Left lobe of liver (tissue), 2 donors: ENCODE measurements at places on chromosomes 6 and 20. TPM values are rescaled to one million over a fixed set of nuclear protein-coding genes. Genes with fewer than 3 reads are reported as not detected.

MKKS gene
- total RNA-seq = 12.1 TPM

RIMS1 gene
- total RNA-seq = not detected

CGA gene
- 0.25 TPM for total RNA-seq

GSTA3 gene
- not detected for total RNA-seq

RSPH4A gene
- not detected for total RNA-seq

MATN4 gene
- total RNA-seq = not detected

ACTR5 gene
- 6.6 TPM for total RNA-seq

OR2H1 gene
- not detected for total RNA-seq

SEMG1 gene
- total RNA-seq = not detected

- DNase-seq = peak; percentile 62
Observed at GRCh38 chr6:52598123-52598823, 21.4 kb upstream of the TRAM2 start.

GRCh38 chr6:145544041-145544440, 191.3 kb downstream of the EPM2A start:
- no peak for DNase-seq

DNA sequence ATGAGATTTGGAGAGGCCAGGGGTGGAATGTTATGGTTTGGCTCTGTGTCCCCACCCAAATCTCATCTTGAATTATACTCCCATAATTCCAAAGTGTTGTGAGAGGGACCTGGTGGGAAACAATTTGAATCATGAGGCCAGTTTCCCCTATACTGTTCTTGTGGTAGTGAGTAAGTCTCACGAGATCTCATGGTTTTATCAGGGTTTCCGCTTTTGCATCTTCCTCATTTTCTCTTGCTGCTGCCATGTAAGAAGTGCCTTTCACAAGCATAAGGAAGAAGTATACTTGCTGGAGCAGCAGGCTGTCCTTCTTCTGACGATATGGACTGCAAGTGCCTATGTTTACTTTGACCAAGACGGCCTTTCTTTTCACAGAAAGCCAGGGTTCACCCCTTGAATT, 270.5 kb downstream of the ESR1 start:
- no peak for DNase-seq

- no peak for DNase-seq
Observed at GRCh38 chr20:23652371-23652770, 14.6 kb upstream of the CST3 start.

DNA sequence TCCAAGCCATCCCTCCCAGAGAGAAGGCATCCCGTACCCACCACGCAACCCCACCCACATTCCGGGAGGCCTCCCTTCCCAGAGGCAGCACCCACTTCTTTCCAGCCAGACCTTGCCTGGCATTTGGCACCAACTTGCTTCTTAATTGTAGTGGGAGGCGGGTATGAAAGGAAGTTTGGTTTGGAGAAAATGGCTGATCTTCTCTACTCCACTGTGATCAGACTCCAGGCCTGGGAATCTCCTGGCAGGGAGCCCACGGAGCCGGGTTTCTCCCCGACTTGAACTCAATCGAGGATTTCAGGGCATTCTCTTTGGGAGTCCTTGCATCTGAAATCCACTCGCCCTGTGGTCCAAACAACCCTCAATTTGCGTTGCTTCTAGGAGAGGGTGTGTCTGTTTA, 107.1 kb downstream of the ZDHHC14 start:
- no peak for DNase-seq

DNA sequence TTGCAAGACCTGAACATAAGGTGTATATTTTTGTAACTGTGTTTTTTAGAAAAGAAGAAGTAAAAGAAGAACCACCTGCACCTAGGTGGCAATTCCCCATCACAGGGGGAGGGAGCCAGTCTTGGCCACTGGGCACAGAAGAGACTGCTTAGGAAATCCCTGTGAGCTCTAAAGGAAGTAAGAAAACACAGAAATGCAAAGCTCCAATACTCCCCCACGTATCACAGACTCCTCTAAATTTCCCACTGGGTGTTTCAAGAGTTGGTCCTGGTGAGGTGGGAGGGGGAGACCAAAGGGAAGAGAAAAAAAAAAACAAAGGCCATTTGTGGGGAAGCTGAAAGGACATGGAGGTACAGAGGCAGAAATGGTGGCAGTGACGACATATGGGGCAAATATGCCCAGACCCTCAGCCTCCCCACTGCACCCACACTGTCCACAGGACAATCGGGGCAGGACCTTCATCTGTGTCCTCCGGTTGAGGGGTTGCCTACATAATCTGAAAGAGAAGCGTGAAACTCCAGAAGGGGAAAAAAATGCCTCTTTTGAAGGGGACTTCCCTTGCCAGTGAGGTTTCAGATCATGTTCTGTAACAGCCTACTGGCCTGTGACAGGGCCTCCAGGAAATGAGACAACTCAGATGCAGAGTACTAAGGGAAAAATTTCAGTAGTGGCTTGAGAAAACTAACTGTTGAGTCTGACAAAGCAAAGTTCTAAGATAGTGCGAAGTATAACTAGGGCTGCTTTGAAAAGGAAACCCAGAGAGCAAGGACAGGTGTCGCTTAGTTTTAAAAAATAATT, 226.2 kb upstream of the MARCKS start:
- no peak for DNase-seq

GRCh38 chr6:110398778-110399177, 16.6 kb downstream of the DDO start:
- DNase-seq = no peak

DNA sequence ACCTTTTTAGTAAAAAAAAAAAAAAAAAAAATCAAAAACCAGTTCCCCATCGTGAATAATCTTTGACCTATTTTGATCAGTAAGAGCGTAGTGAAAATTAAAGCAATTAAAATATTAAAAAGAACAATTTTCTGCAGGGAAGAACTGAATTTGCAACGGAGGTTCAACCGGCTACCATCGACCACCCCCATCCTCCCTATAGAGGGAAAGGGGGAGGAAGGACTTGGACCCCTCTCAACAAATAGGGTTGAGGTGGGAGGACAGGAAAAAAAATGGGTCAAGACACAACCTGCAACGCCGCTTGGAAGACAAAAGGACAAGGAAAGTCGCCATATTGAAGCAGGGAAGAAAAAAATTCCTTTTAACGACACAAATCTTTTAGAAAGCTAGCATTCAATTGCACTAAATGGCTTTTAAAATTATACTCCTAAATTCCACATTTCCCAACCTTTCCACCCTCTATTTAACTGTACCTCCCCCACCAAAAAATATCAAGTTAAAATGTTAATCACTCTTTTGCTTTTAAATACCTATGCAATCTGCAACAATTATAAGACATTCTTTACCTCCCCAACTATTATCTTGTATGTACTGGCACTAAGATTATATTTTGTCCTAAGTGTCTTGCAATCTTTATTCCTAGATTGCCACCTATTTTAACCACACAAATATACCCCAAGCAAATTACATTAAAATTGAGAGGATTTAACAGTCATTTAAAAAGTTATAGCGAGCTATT, 1.7 kb downstream of the PPP1R10 start:
- DNase-seq = no peak

- DNase-seq = no peak
Observed at GRCh38 chr20:50267041-50267865, 76.6 kb downstream of the CEBPB start.

DNA sequence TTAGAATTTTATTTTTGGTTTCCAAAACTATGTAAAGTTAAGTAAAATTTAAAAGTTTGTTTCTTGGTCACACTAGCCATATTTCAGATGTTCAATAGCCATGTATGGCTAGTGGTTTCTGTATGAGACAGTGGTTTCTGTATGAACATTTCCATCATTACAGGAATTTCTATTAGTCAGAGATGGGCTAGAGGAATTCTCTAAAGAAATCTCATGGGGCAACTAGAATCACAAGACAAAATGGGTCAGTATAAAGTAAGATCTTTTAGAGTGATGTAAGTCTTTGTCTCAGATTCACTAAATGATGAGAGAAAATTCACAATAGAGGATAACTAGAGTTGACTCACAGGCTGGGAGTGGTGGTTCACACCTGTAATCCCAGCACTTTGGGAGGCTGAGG, 149.0 kb downstream of the FUT9 start:
- DNase-seq = no peak

DNA sequence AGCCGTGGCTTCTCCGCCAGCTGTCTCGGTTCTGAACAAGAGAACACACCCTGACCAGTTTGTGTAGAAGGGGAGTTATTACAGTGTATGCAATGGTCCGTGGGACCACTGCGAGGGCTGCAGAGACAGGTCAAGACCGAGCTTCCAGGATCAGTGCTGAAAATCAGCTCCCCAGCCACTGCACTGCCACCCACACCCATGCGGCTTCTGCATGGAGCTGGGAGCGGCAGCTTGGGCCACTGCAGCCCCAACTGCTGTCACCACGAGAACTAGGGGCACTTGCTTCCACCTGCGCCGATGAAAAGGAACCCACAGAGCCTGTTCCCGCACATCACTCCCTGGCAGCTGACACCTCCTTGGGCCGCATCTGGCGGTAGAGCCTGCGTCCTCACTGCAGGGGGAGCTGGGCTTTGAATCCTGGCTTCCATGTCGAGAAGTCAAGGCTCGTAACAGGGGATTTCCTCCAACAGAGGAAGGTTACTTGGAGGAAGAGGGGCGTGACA, 56.2 kb downstream of the TMEM242 start:
- DNase-seq = no peak

GRCh38 chr6:24453921-24454320, 35.5 kb downstream of the GPLD1 start:
- DNase-seq = no peak

GRCh38 chr6:139882977-139883728, 508.7 kb upstream of the CITED2 start:
- no peak for DNase-seq

- DNase-seq = no peak
Observed at GRCh38 chr6:151440498-151440897, 11.4 kb downstream of the RMND1 start.

DNA sequence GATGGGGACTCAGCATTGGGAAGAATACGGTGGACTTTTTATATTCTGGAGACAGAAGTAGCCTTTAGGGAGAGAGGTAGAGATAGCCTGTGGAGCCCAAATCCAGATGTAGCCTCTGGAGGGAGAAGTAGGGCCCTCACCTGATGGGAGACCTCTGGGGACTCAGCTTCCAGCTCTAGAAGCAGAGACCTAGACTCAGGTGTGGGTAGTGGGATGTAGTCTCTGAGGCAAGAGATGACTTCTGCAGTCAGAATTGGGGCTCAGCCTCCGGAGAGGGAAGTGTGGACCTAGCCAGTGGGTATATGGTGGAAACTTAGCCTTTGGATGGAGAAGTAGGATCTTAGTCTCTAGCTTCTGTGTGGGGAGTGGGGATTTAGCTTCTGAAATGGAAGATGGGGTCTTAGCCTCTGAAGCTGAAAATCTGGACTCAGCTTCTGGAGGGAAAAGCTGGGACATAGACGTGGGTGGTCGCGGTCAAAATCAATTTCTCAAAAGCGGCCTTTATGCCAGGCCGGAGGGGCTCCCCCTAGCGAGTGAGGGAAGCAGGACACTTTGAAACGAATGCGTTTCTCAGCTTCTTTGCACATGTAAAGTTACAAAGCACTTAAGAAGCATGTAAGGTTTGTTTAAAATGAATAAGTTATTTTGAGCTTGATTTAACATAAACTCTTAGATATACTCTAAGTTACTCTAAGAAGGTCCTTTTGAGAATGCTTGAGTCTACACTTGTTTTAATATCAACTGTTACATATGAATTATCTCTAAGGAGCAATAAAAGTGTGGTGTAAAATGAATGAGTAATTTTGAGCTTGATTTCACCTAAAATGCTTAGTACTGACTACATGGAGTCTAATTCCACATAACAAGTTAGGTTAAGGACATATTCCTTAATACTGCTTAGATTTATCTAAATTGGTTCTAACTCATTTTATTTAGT, 12.9 kb upstream of the ZNF343 start:
- DNase-seq = no peak
